ENCODE measurements at places on chromosomes 3 and 15.

DNA sequence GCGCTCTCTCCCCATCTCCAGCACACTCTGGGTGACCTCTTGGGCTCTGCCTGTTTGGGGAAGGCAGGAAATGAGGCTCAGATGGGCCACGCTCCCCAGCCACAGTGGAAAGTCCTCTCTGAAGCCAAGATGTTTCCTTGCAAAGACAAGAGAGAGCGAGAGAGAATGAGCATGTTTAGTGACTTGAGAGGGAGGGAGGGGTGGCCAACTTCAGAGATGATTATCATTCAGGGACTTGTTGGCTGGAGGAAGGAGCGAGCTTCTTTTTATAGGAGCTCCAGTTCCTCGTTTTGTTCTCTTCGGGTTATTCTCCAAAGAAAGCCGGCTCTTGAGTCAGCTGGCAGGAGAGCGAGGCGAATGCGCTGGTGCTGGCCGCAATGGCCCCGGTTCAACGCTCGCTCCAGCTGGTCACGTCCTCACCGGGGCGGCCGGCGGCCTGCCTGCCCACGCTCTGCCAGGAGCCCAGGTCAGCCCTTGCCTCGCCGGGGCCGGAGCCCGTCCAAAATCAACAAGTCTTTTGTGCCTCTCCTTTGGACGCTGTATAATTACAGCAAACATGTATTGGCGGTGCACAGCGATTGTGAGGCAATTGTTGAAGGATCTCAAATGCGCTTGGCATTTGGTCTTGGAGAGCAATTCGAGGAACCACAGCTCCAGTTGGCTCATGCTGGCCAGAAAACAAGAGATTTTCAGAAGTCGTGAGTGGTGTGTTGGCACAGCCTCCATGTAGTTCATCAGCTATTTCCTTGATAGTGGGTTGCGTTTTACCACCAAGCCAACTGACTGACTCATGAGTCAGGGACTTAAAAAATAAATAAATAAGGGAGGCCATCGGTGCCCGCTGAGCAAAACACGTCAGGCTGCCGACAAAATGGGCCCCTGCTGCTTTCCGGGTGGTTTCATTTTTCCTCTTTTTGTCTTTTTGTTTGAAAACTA, 288.6 kb downstream of the UACA start:
- DNase-seq: no peak

DNA sequence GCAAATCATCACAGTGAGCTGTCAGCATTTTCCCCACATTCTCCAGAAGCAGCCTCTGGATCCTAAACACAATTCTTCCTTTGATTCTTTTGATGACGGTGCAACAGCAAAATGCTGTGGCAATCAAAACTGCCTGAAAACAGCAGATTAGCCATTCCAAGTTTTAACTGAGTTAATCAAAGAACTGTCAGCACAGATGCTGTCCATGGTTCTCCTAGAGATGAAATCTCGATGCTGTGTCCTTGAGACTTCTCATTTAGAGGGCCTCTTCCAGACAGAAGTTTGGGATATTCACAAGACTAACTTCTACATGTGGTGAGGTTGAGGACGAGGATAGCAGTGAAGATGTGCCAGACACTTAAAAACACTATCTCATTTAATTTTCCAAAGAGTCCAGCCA, 50.4 kb upstream of the GYG1 start:
- DNase-seq: no peak

DNA sequence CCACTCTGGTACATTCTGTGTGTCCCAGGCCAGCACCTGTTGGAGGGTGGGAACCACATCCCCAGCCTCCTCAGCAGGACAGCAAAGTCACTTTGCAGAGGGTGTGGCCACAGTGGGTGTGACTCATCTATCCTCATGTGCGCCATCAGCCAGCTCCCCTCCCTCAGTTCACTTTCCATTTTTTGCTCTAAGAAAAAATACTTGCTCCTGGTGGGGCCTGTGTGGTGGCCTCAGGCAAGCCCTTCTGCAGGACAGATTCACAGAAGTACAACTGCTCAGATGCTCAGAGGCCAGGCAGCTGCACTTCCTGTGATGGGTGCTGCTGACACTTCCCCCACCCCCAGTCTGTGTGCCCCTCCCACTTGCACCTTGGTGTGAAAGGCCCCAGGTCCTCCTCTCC, 78.3 kb upstream of the ALDH1L1 start:
- no peak for DNase-seq

DNA sequence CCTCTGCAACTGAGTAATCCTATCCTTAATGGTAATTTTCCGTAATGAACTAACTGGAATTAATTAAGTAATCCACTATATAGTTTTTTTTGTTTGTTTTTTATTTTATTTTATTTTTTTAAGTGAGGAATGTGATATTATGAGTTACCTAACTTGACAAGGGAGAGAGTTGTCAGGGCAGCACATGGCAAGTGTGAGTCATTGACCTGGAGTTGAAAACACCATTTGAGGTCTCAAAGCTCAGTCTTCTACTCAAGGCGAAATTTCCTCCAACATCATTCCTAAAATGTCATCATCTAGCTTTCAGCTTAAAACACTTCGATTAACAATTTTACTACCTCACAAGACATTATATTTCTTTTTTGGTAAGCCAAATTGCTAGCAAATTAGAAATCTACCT, 87.8 kb downstream of the NECTIN3 start:
- no peak for DNase-seq

Data from small intestine (tissue), 16 donors.